ENCODE measurements at places on chromosomes 2 and 18. TPM values are rescaled to one million over a fixed set of nuclear protein-coding genes. Genes with fewer than 3 reads are reported as not detected.

Gene TPGS2
- total RNA-seq, result 125 TPM

Gene KYNU
- 0.75 TPM for total RNA-seq

DNA sequence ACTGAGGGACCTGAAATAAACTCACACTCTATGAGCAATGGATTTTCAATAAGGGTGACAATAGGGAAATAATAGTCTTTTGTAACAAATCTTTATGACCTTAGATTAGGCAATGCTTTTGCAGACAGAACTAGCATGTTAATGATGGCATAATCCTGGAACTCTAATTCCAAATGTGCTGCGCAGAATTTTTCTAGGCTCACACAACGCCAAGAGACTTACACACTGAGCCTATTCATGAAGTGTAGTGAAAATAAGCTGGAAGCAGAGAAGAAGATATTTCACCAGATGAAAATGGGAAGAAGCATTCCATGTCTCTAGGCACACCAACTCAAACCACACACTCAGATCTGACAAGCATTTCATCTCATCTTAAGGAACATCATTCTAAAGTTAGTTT, 178.5 kb downstream of the L3MBTL4 start:
- no peak for DNase-seq

DNA sequence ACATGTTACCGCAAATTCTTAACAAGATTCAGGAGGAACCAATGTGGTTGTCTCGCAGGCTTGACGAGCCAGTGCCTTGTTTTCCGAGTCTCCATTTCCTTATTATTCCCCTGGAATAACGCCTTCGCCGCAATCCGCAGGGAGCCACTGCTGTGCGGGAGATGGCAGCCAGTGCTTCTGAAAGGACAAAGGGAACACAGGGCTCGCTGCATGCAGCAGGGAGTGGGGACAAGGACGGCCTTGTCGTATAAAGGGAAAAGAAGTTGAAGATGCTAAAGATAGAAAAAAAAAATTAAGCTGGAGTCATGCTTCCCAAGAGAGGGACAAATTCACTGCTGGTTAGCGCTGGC, 221.4 kb downstream of the NDUFA10 start:
- DNase-seq, result no peak

Gene CHRND
- total RNA-seq, result not detected

Gene PPM1B
- 51.7 TPM for total RNA-seq

GRCh38 chr2:65050931-65051330, 5.3 kb upstream of the CEP68 start:
- DNase-seq, result no peak

DNA sequence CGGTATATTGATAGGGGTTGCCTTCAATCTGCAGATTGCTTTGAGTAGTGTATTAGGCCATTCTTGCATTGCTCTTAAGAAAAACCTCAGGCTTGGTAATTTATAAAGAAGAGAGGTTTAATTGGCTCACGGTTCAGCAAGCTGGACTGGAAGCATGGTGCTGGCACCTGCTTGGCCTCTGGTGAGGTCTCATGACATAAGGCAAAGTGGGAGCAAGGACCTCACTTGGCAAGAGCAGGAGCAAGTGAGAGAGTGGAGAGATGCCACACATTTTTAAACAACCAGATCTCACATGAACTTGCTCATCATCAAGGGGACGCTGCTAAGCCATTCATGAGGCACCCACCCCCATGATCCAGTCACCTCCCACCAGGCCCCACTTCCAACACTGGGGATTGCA, 4.9 kb downstream of the MAP3K2 start:
- no peak for DNase-seq

Gene SP140
- total RNA-seq, result not detected

Gene NGEF
- 4.6 TPM for total RNA-seq

DNA sequence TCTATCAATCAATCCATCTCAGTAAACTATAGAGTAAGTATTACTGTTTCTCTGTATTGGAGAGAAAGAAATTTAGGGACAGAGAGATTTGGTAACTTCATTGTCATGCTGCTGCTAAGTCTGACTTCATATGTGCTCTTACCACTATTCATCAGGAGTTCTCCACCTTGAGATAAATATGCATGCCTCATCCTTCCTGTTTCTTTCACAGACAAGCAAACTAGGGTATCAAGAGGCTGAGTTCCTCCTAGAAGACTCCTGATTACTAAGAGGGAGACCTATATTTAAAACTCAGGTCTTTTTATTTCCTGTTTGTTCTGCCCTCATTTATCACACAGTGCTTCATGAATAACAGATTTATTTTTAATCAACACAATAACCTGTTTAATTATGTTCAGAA, 34.1 kb downstream of the RIT2 start:
- no peak for DNase-seq

GRCh38 chr18:38940863-38941531, 1375.4 kb upstream of the CELF4 start:
- DNase-seq, result peak; percentile 98
